ENCODE measurements at places on chromosomes 16 and 17. TPM values are rescaled to one million over a fixed set of nuclear protein-coding genes. Genes with fewer than 3 reads are reported as not detected.
A peak's percentile ranks its signal among the peaks of the same experiment; 100 is the strongest.

GRCh38 chr17:38746004-38746848 lies 1.9 kb downstream of the PCGF2 start:
- H3K36me3 ChIP-seq = no peaks in the 10 kb centered on the region
- peak overlapping the region; percentile 32 for H3K4me3 ChIP-seq
- H3K27me3 ChIP-seq = peaks cover 61% of the 10 kb centered on the region
- no peak overlapping the region for H3K27ac ChIP-seq
- H3K4me1 ChIP-seq = peaks cover 43% of the 10 kb centered on the region
- DNase-seq = no peak

- peaks cover 39% of the 10 kb centered on the region for H3K27me3 ChIP-seq
- no peak for DNase-seq
- no peak within 1 kb of the TSS for H3K27ac ChIP-seq
Measured at GRCh38 chr16:31471875-31472708, at the start of gene TGFB1I1. Gene TGFB1I1, plus strand, starts transcription at chr16:31472152. Its CDS starts 37 bp downstream, at chr16:31472189.

- no peak overlapping the region for H3K27ac ChIP-seq
- H3K27me3 ChIP-seq = no peaks in the 10 kb centered on the region
- H3K4me1 ChIP-seq = no peaks in the 10 kb centered on the region
- no peak overlapping the region for H3K4me3 ChIP-seq
Measured at GRCh38 chr16:11950388-11950787, 8.5 kb upstream of the NPIPB2 start.

- H3K27ac ChIP-seq = no peak overlapping the region
- no peaks in the 10 kb centered on the region for H3K36me3 ChIP-seq
- H3K27me3 ChIP-seq = no peaks in the 10 kb centered on the region
- no peak for DNase-seq
Measured at GRCh38 chr17:43531955-43532354, 14.2 kb downstream of the ETV4 start.

The KLHL10 gene
- not detected for total RNA-seq

- DNase-seq = no peak
- no peaks in the 10 kb centered on the region for H3K36me3 ChIP-seq
- no peak overlapping the region for H3K27ac ChIP-seq
- no peak overlapping the region for H3K4me3 ChIP-seq
Measured at GRCh38 chr16:63283721-63284120, 1247.5 kb upstream of the CDH8 start.

- H3K36me3 ChIP-seq = peaks cover 1% of the 10 kb centered on the region
- no peaks in the 10 kb centered on the region for H3K4me1 ChIP-seq
Measured at GRCh38 chr17:29847118-29847517, 82.9 kb downstream of the SSH2 start.

The SDK2 gene
- total RNA-seq = 3.7 TPM

DNA sequence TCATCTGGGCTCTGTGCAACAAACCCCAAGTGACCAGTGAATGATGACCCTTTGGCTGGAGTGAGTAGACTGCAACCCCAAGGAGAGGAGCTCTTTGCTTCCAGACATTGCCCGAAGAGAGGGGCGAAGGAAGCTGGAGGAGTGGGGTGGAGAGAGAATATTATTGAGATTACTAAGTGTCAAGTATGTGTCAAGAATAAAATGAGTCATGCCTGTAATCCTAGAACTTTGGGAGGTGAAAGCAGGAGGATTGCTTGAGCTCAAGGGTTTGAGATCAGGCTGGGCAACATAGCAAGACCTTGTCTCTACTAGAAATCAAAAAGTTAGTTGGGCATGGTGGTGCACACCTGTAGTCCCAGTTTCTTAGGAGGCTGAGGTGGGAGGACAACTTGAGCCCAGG lies 142.0 kb upstream of the CCL2 start:
- H3K4me3 ChIP-seq = no peak overlapping the region
- no peak for DNase-seq
- no peaks in the 10 kb centered on the region for H3K4me1 ChIP-seq
- no peak overlapping the region for H3K27ac ChIP-seq

DNA sequence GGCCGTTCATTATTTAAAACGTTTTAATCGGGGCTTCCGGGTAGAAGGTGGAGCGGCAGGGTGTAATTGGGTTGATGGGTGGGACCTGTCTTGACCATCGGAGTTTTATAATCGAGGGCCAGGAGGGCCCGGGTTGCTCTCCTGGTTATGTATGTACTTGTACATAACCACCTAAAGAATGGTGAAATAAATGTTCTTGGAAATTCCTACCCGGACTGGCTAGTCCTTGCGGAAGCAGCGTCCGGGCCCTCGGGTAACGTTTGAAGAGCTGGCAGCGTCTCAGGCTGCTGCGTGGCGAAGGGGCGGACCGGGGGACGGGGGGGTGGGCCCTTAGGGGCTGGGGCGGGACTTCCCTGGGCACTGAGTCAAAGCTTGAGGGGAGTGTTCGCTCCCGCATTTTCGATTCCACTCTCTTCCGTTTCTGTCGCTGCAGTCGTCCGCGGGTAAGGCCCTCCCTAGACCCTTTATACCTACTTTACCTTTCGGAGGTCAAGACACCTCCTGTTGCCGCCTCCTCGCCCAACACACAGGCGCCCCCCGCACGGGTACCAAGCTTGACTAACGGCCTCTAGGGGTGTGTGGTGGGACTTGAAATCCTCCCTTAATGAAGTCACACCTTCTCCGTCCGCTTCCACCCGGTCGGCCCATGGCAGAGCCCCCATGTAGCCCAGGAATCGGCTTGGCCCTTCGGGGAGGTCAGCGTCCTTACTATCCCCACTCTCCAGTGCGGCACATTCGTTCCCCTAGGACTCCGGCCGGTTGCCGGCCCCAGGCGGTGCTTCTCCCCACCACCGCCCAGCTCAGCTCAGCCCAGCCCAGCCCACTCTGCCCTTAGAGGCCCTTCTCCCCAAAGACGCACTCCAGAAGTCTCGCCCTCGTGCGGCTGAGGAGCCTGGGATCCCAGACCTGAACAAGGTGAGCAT lies at the start of gene TMEM106A:
Gene TMEM106A, plus strand, starts transcription at position 396 of the 923 bp plus-strand sequence. CDS start 1,167 bp downstream, outside the sequence.
- peak within 1 kb of the TSS; percentile 91 for H3K27ac ChIP-seq
- H3K4me3 ChIP-seq = peak within 1 kb of the TSS; percentile 86
- peaks cover 31% of the 10 kb centered on the region for H3K36me3 ChIP-seq
- H3K27me3 ChIP-seq = no peaks in the 10 kb centered on the region
- DNase-seq = peak; percentile 86

The RANBP10 gene
- 23.7 TPM for total RNA-seq

GRCh38 chr16:73558219-73558618 lies 510.3 kb upstream of the ZFHX3 start:
- no peaks in the 10 kb centered on the region for H3K36me3 ChIP-seq
- no peak overlapping the region for H3K4me3 ChIP-seq
- H3K27ac ChIP-seq = no peak overlapping the region
- DNase-seq = no peak
- H3K4me1 ChIP-seq = no peaks in the 10 kb centered on the region
- no peaks in the 10 kb centered on the region for H3K27me3 ChIP-seq

GRCh38 chr17:64229815-64230728 lies 33.0 kb downstream of the TEX2 start:
- H3K27me3 ChIP-seq = no peaks in the 10 kb centered on the region
- no peak for DNase-seq
- no peak overlapping the region for H3K4me3 ChIP-seq
- H3K4me1 ChIP-seq = no peaks in the 10 kb centered on the region
- H3K36me3 ChIP-seq = no peaks in the 10 kb centered on the region
- H3K27ac ChIP-seq = no peak overlapping the region

- peak overlapping the region; percentile 82 for H3K4me3 ChIP-seq
- peak overlapping the region; percentile 98 for H3K27ac ChIP-seq
- H3K36me3 ChIP-seq = peaks cover 22% of the 10 kb centered on the region
- H3K4me1 ChIP-seq = peaks cover 84% of the 10 kb centered on the region
- no peaks in the 10 kb centered on the region for H3K27me3 ChIP-seq
- DNase-seq = peak; percentile 77
Measured at GRCh38 chr17:416293-417206, 63.9 kb upstream of the RPH3AL start.

The ABCA8 gene
- not detected for total RNA-seq

DNA sequence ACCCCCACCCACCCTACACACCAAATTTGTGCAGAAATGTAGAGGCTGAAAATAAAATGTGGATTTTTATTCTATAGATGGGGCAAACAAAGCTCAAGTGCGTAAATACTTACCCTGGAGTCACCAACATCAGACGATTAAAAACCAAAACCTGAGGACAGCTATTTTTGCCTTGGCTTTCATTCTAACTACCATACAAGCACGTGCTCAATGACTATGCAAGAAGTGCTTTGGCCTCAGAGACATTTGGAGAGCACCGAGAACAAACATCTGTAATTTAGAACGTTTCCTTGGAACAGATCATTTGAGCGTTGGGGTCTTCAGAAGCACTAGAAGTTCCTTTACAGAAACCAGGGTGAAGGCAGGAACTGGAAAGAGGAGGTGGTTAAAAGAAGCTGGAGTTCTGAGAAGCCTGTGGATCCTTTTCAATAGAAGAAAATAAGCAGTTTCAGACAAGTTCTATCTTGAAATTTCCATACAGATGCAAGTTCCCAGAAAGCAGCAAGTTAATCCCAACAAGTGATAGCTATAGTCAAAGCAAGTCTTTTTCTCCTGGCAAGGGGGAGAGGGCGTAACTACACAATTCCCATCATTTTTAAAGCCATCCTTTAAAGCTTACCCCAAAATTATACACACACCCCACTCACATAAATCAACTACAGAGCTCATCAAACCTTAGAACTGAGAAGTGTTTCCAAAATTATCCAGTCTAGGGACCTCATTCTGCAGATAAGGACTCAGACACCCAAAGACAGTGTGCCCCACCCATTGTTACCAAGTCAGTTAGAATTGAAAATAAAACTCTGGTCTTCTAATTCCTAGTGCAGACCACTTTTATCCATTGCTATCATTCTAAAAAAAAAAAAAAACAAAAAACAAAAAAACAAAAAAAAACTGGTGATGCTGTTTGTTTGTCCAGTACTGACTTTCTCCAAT lies 29.6 kb upstream of the CDRT4 start:
- H3K36me3 ChIP-seq = peaks cover 15% of the 10 kb centered on the region
- no peak overlapping the region for H3K27ac ChIP-seq
- no peaks in the 10 kb centered on the region for H3K27me3 ChIP-seq
- no peak overlapping the region for H3K4me3 ChIP-seq

GRCh38 chr17:76246080-76247066 lies 6.1 kb upstream of the RNF157 start:
- peak overlapping the region; percentile 50 for H3K4me3 ChIP-seq
- H3K4me1 ChIP-seq = peaks cover 73% of the 10 kb centered on the region
- H3K27ac ChIP-seq = peak overlapping the region; percentile 90
- H3K27me3 ChIP-seq = no peaks in the 10 kb centered on the region
- peaks cover under 1% of the 10 kb centered on the region for H3K36me3 ChIP-seq

The MYLK3 gene
- not detected for total RNA-seq

- H3K27me3 ChIP-seq = no peaks in the 10 kb centered on the region
- no peak overlapping the region for H3K27ac ChIP-seq
- peaks cover 12% of the 10 kb centered on the region for H3K4me1 ChIP-seq
- H3K36me3 ChIP-seq = no peaks in the 10 kb centered on the region
- H3K4me3 ChIP-seq = no peak overlapping the region
- DNase-seq = no peak
Measured at GRCh38 chr17:76683921-76684745, 26.6 kb downstream of the MXRA7 start.

- no peak overlapping the region for H3K4me3 ChIP-seq
- no peaks in the 10 kb centered on the region for H3K27me3 ChIP-seq
- DNase-seq = no peak
- peaks cover 6% of the 10 kb centered on the region for H3K36me3 ChIP-seq
Measured at GRCh38 chr17:67500261-67500660, 123.2 kb downstream of the PITPNC1 start.

The ZP2 gene
- total RNA-seq = not detected

The ODAD4 gene
- total RNA-seq = 0.49 TPM

The KCNH4 gene
- 0.09 TPM for total RNA-seq

The KRTAP3-2 gene
- total RNA-seq = not detected

All from activated CD8-positive, alpha-beta memory T cell treated with anti-CD3 and anti-CD28 coated beads, Interleukin-2, amount 10 ng/mL, durations not matched to agents 7 days and 5 days (primary cell).